Activated CD8-positive, alpha-beta memory T cell treated with anti-CD3 and anti-CD28 coated beads for 1 hour (primary cell): ENCODE measurements at places on chromosomes 7 and 10.

- DNase-seq, result no peak
Observed at GRCh38 chr7:156935250-156935649, 14.3 kb upstream of the NOM1 start.

- DNase-seq, result no peak
Observed at GRCh38 chr7:44094883-44095592, 9.1 kb upstream of the AEBP1 start.

- DNase-seq, result no peak
Observed at GRCh38 chr10:22805304-22805703, 90.9 kb upstream of the PIP4K2A start.

DNA sequence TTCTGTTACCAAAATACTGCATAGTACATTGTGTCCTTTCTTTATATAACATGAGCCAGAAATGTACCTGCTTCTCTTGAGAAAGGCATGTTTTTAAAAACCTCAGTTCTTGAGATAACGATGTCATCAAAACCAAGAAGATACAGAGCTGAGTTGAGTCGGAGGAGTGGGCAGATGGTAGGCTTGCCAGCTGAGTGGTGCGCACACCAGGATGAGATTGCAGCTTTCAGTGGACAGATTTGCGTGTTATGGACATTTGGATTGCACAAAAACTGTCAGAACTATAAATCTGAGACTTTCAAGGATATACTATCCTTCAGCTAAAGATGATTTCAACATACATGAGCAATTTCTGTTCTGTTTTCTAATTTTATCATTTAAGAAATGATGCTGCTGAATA, 25.0 kb downstream of the PRKAR2B start:
- DNase-seq, result no peak

DNA sequence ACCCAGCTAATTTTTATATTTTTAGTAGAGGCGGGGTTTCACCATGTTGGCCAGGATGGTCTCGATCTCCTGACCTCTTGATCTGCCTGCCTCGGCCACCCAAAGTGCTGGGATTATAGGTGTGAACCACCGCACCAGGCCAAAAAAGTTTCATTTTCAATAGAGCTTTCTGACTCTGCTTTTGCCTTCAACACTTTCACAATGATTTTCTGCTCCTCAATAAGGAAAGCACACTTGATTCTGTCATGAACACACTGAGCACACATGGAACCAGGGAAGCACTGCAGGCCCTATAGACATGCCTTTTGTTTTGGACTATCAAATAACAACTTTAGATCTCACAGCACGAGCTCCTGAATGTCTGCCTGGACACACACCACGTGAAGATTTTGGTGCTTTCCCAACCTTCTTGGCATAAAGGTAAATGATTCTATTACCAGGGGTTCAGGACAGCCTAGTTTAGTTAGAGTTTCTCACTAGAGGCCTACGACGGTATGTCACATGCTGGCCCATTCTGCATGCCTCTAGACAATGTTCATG, 8.0 kb downstream of the RRP12 start:
- DNase-seq, result no peak

DNA sequence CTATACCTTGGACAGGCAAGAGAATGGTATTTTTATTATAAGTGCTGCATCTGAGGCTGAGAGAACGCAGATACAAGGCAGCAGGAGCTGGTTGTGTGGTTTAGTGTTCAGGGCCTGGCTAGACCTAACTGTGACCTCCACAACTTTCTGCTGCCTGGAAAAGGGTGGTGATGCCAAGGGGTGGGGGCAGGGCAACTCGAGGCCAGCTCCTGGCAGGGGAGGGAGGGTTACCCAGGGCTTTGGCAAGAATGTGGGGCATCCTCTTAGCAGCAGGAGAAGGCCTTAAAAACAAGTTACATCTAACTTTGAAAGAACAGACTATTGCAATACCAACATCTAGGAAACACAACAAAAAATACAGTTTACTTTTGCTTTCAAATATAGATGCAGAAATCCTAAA, 13.0 kb downstream of the MXI1 start:
- no peak for DNase-seq

- peak; percentile 33 for DNase-seq
Observed at GRCh38 chr10:47264797-47265281, 35.2 kb upstream of the GDF10 start.

GRCh38 chr10:69075431-69075830, 12.5 kb upstream of the SRGN start:
- no peak for DNase-seq

DNA sequence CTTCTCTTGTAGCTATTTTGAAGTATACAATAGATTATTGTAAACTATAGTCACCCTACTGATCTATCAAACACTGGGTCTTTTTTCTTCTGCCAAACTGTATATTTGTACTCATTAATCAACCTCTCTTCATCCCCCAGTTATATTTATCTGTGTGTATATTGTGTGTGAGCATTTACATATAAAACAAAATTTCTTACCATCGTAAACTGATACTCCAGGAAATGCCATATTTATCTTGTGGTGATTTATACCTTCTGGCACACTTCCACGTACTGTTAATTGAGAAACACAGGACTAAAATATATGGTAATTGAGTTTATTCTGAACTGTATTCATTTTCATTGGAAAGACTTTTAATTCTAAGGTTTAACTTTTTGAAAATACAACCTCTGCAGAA, 18.9 kb downstream of the ANLN start:
- no peak for DNase-seq

GRCh38 chr10:517241-517830, 172.1 kb downstream of the DIP2C start:
- no peak for DNase-seq

GRCh38 chr7:71886046-71886445, 526.1 kb downstream of the CALN1 start:
- DNase-seq, result no peak

GRCh38 chr7:43671521-43671920, 57.8 kb downstream of the COA1 start:
- no peak for DNase-seq

GRCh38 chr10:61001731-61002122, 57.7 kb upstream of the RHOBTB1 start:
- DNase-seq, result no peak

DNA sequence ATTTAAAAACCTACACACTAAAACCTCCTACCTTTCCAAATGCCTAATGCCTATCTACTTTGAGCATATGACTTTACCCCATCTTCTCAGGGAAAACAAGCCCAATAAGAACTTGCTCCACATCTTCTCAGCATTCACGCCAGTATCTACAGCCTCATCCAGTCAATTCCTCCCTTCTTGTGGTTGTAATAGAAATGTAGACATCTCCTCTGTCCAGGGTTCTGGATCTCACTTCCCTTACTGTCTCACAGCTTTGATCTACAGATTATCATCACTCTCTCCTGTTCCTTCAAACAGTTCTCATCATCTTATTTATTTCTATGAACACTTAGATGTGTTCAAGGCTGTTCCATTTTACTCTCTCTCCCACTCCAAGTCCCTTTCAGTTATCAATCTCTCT, 70.4 kb upstream of the NOBOX start:
- no peak for DNase-seq

GRCh38 chr10:79111846-79112614, 43.3 kb downstream of the ZMIZ1 start:
- DNase-seq, result no peak

- DNase-seq, result no peak
Observed at GRCh38 chr7:40782836-40783235, 648.0 kb downstream of the SUGCT start.

GRCh38 chr10:62037890-62038608, 136.6 kb downstream of the ARID5B start:
- no peak for DNase-seq

GRCh38 chr7:54831644-54832095, 72.7 kb upstream of the SEC61G start:
- no peak for DNase-seq
